Fibroblast of skin of left quadriceps (primary cell): ENCODE measurements at places on chromosomes 1 and 21.

DNA sequence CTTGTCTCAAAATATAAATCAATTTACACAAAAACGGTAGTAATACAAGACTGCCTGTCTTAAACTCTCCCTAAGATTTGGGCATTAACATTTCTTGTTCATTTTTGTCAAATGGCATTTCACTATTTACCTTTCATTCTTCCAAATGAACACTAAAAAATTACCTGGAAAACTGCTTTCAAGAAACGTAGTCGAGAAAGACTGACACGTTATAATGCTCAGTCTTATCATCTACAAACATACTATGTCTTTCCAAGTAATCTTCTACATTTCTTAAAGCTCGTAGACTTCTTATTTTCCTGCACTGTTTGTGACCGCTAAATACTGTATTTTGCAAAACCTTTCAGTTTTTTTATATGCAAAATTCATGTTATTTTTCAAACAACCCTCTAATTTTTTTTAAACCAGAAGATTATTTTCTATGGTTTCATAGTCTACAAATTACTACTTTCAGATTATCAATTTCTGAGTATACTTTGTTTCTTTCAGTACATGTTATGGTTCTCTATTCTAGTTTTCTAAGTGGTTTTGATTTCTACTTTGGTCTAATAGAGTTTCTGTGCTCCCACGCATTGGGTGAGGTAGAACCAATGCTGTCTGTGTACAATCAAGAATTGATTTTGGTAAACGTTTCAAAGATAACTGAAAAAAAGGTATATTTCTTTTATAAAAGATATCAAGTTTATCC, 336.4 kb downstream of the SMYD3 start:
- no peak for DNase-seq

- peak; percentile 100 for DNase-seq
These were observed 14.7 kb upstream of the KCNE1 start for GRCh38 chr21:34526618-34527290.

- no peak for DNase-seq
These were observed 5.9 kb upstream of the HES4 start for GRCh38 chr1:1005774-1006304.

- no peak for DNase-seq
These were observed 634.8 kb downstream of the KCNT2 start for GRCh38 chr1:195973311-195973904.

- no peak for DNase-seq
These were observed 65.8 kb downstream of the TRABD2B start for GRCh38 chr1:47931395-47931794.

DNA sequence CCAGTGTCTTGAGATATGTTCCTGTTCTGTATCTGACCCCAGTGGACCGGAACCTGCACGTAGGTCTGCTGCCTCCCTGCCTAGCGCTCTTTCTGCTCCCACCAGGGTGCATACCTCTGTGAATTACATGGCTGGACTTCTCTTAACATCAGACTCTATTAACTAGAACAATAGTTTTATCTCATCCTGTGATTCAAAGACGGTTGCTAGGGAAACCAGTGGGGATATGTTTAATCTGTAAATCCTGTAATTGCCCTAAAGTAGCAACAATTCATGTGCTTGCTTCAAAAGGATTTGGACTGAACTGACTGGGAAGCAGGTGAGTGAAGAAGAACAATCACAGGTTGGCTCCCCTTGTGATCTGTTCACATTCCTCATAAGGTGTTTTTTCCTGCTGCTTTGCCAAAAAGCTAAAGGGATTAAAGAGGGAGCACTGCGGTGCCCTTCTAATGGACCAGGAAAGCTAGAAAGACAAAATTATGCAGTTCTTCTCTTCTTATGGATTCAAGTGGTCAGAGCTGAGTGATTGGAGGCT, 52.7 kb upstream of the DIRAS3 start:
- DNase-seq = no peak

- no peak for DNase-seq
These were observed 87.4 kb downstream of the ELAVL4 start for GRCh38 chr1:50196081-50196480.

DNA sequence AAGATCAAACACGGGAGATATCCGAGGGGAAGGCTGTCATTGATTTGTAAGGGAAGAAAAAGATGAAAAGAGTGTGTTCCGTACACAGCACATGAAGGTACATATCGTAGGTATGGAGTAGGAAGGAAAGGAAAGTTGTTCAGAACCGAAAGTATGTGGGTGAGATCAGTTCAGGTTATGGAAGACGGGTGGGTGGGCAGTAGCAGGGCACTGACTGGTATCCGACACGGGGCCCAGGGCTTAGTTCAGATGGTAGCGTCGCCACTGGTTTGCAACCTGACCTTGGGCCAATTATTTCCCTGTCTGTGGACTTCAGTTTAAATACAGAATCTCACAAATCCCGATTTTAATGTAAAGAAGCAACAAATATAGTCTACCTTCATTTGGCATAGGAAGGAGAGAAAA, 27.8 kb upstream of the A3GALT2 start:
- DNase-seq = no peak

DNA sequence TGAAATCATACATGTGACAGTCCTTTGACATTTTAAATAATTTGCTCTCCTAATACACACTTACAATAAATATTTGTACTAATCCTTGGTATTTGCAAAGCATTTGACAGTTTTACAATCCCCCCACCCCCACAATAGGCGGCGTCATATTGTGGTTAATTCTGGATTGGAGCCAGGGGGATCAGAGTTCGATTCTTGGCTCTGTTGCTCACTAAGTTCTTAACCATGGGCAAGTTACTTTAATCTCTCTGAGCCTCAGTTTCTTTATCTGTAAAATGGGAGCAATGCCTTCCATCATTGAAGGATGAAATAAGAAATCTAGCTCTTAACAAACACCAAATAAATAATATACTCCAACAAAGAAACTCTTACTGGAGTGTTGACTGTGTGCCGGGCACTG, 23.8 kb downstream of the CACNA1S start:
- DNase-seq = no peak

GRCh38 chr1:158830904-158831507, at the start of gene MNDA:
MNDA (plus strand) TSS chr1:158831351; CDS start chr1:158842154, 10,803 bp downstream.
- DNase-seq = no peak

DNA sequence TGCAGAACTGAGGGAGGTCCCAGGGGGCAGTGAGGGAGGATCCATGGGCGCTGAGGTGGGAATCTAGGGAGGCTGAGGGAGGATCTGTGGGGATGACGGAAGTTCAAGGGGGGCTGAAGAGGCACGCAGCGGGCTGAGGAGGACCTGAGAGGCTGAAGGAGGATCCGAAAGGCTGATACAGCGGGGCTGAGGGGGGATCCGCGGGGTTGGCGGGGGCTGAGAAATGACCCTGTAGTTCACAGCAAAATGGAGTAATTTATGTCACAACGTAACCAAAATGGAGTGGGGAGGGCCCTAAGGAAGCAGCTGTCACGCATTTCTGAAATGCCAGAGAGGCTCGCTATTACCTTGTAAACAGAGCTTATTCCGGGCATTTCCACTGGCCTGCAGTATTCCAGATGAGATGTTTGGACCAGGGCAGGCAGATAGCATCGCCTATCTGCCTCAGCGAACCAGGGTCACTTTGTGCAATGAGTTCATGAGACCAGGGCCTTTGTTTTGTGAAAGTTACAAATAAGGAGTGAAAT, 926 bp upstream of the MRPL55 start:
- DNase-seq = no peak

DNA sequence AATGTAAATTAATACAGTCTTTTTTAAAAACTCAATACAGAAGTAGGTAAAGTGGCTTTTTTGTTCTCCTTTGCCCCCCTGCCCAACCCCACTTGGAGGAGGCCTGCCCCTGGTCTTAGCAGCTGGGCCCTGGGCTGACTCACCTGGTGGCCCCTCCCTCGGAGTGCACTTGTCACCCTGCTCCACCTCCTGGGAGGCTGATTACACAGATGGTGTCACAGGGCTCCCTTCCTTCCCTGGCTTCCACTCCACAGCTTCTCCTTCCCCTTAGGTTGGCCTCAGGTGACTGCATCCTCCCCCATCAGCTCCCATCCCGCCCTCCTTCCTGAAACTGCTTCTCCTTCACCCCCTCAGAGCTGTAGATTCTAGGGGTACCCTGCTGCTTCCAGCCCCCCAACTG, 11.7 kb upstream of the CAPN9 start:
- no peak for DNase-seq

- DNase-seq = no peak
These were observed 50.9 kb downstream of the DISP1 start for GRCh38 chr1:222865718-222866117.

DNA sequence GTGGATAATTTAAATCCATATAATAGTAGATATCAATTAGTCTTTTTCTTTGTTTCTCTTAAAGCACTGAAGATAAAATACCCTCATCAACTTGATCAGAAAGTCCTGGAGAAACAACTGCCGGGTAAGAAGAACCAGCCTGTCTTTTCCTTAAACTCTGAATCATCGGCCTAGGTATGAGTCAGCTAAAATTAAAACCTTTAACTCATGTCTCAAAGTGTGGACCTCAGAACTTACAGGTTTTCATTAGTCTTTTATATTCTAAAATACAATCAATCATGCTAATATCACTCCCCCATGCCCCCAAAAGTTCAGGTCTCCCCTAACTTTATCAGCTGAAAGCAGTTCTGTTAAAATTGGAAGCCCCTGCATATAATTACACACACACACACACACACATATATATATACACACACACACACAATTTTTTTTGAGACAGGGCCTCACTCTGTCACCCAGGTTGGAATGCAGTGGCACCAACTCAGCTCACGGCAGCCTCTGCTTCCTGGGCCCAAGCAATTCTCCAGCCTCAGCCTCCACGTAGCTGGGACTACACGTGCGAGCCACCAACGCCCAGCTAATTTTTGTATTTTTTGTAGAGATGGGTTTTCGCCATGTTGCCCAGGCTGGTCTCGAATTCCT, 61.3 kb downstream of the B3GALNT2 start:
- peak; percentile 42 for DNase-seq

DNA sequence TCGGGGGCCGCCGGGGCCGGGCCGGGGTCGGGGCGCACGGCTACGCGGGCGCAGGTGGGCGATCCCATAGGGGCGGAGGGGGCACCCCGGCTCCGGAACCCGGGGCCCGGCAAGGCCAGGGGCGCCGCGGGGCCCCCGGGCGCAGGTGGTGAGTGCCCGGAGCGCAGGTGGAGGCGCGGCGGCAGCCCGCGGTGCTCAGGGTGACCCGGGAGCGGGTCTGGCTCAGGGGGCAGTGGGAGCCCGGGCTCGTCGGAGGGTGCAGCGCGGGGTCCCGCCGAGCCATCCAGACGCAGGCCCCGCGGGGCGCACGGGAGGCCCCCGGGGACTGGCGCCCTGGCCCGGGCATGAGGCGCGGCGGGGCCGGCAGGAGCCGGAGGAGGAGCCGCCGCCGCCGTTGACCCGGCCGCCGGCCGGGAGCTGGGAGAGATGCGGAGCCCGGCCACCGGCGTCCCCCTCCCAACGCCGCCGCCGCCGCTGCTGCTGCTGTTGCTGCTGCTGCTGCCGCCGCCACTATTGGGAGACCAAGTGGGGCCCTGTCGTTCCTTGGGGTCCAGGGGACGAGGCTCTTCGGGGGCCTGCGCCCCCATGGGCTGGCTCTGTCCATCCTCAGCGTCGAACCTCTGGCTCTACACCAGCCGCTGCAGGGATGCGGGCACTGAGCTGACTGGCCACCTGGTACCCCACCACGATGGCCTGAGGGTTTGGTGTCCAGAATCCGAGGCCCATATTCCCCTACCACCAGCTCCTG, 489 bp downstream of the CELSR2 start:
- DNase-seq = no peak

DNA sequence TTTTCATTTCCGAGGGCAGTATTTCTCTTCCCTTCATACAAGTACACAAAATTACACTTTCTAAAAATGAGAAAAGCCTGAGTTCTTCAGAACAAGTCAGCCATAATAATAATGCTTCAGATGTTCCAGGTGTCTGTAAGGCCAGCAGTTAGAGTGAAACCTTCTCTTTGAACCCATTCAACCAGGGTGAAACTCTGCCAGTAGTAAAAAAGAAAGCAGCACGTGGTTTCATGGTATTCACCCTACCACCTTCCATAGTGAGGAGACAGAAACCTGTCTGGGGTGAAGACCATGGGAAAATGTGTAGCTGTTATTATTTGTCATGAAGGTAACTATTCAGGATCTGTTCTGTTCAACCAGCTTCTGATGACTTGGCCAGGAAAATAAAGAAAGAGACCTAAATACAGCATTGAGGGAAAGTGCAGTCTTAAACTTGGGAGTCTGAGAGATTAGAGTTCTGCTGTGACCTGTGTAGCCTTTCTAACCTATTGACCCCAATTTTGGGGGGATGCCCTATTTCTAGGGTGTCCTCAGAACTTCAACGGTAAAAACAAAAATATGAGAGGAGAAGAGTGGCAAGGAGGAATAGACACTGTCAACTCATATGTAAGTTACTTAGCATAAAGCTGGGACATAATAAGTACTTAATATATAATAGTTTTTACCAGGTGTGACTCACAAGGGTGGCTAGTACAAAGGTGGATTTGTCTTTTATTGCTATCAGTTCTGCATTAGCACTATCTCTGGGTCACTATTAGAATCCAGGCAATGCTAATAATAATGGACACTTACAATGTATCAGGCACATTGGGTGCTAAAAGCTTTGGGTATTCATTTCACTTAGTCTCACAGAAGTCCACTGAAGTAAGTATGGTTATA, 70.0 kb upstream of the TNFSF4 start:
- DNase-seq = no peak
